ENCODE measurements at places on chromosomes 7 and 10.
A peak's percentile ranks its signal among the peaks of the same experiment; 100 is the strongest.

DNA sequence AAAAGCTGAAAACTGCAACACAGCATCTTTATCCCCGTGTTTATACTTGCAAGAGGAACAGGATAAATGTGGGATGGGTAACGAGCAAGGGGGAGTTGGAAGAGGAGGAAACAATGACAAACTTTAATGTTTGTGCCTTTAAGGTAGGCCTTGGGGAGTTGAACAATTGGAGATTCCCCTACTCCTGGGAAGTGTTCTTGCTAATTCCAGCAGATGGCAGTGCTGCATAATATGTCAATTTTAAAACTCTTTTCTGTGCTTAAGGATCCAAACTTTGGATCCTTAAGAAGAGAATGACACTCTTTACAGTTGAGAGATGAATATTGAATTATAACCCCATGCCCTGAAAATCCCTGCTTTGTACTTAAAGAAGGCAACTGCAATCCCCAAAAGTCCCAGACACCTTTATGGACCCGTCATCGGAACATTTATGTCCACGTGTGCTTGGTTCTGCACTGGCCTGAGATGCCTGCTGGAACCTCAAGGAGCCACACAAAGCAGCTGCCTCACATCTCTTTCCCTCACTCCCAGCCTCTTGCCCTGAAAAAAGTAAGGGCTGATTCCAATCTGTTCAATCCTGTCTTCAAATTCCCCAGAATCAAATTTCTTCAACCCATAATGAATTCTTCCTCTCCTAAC, 12.0 kb downstream of the IFIT5 start:
- peak; percentile 75 for DNase-seq

GRCh38 chr10:29446327-29446726, 157.5 kb downstream of the LYZL1 start:
- peak; percentile 21 for DNase-seq

- no peak for DNase-seq
Measured at GRCh38 chr10:127694580-127695193, 42.3 kb upstream of the FOXI2 start.

GRCh38 chr10:91511549-91512330, 101.6 kb downstream of the HECTD2 start:
- peak; percentile 90 for DNase-seq

DNA sequence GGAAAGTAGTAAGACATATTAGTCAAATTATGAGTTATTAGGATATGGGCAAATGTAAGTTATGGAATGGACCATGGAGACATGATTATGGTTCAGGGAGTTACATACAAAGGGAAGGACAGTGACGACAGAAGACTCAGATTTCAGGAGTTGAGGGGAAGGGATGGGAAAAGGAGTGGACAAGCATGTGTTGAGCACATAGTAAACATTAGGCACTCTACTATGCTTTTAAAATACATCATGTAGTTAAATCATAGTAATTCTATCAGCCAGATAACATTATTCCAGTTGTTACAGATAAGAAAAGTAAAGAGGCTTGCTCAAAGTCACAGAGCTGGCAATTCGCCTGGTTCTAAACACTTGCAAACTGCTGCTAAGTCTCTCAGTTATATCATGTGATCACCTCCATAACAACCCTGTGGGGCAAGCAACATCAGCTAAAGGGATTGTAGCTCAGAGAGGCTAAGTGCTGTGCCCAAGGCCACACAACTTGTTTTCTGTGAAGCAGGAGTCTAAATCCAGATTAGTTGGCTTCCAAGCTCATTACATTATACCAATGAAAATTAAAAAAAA, 115.2 kb upstream of the MDFIC start:
- DNase-seq = peak; percentile 81

GRCh38 chr7:148395990-148396716, 194.4 kb upstream of the C7orf33 start:
- no peak for DNase-seq

GRCh38 chr10:104300736-104301292, 31.8 kb downstream of the GSTO2 start:
- peak; percentile 99 for DNase-seq

DNA sequence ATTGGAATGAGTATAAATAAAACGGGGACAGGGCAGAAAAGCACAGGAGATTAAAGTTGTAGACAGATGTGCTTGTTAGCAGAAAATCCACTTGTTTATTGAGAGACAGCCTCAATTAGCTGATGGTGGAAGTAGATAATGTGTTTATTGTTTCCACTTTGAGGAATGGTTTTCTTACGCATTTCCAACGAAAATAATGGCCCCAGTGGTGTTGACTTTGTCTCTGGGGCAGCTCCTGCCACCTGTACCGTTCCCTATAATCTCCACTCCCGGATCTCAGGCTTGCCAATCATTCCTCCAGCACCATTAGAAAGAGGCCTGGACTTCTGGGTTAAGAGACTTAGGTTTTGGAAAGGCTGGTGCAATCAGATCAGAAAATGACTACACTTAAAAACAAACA, 638.7 kb downstream of the PARD3 start:
- DNase-seq = no peak

- DNase-seq = peak; percentile 63
Measured at GRCh38 chr10:124992462-124993344, 50.8 kb downstream of the ZRANB1 start.

DNA sequence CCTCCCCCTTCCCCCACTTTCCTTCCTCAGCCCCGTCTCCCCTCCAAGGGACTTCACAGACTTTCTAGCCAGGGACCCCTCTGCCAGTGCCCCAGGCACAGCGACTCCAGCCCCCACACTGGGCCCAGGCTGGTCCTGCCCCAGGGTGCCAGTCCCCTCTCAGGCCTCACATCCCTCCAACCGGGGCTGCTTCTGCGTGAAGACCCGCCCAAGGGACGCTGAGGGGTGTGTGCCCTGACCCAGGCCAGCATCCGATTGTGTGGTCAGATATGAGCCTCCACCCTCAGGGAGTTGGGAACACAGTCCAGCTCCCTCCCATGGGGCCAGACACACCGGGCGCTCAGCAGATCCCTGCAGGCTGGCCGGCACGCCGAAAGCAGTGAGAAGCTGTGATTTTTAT, 97.0 kb downstream of the MICALL2 start:
- DNase-seq = no peak

GRCh38 chr10:50421026-50421719, 169.9 kb upstream of the ASAH2 start:
- peak; percentile 21 for DNase-seq

DNA sequence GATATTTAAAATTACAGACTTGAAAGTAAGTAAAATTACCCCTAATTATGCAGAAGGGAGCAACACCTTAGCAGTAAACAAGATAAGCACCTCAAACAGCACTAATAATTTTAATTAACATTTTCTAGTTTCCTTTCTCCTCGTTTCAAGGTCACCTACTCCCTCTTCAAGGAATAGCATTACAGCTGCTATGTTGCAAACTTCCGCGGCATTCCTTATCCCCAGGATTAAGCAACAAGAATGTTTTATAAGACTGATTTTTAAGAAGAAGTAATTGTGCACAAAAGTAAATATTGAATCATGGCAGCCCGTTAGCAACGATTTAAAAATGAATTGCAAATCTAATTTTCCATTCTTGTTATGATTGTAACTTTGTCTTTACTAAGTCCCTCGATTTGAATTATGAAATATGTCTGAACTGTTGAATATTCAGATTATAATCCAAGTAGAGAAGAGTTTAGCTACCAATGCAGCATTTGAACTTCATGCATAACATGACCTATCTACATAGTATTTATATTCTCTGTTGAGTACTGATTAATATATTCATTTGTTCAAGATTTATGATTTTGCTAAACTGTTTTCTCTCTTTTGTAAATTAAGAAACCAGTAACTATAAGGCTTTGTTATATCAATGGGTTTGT, 593.5 kb upstream of the MGMT start:
- DNase-seq = no peak

DNA sequence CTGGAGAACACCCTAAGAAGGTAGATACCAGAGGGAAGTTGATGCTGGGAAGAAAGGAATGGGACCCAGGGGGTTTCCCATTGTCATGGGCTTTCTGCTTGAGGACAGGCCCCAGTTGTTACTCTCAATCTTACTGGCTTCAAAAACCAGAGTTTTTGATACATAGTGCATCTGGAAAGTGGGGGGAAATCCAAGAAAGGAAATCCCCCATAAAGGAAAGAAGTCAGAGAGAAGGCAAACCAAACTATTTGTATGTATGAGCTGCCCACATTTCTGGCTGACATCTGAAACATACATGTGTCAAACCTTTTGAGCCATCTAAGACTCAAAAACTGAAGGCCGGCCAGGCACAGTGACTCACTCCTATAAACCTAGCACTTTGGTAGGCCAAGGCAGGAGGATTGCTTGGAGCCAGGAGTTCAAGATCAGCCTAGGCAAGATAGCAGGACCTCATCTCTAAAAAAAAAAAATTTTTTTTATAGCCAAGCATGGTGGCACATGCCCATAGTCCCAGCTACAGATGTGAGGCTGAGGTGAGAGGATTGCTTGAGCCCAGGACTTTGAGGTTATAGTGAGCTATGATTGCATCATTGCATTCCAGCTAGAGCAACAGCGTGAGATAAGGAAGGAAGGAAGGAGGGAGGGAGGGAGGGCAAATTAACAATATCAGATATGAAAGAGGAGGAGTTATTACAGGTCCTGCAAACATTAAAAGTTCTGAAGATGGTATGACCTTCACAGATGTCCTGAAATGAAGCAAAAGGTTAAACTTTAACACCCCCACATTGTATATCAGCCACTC, 6.7 kb upstream of the COA1 start:
- DNase-seq = peak; percentile 37

DNA sequence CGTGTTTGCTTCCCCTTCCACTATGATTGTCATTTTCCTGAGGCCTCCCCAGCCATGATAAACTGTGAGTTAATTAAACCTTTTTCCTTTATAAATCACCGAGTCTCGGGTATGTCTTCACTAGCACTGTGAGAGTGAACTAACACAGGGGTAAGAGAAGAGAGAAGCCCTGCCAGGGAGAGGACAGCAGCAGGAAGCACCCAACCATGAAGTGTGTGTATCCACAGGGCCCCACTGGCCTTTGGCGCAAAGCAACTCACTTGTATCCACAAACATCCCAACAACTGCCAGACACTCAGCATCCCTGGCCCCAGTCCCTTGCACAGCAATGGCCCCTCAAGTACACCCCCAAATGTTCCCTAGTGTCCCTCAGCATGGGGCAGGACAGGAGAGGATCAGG, 115.1 kb downstream of the MAD1L1 start:
- no peak for DNase-seq
